Renal cortex interstitium (tissue), 15 donors: ENCODE measurements at places on chromosomes 2 and 18.

- DNase-seq, result no peak
Observed at GRCh38 chr2:54634564-54635511, 88.6 kb upstream of the EML6 start.

- no peak for DNase-seq
Observed at GRCh38 chr18:77101410-77102258, 30.9 kb downstream of the MBP start.

DNA sequence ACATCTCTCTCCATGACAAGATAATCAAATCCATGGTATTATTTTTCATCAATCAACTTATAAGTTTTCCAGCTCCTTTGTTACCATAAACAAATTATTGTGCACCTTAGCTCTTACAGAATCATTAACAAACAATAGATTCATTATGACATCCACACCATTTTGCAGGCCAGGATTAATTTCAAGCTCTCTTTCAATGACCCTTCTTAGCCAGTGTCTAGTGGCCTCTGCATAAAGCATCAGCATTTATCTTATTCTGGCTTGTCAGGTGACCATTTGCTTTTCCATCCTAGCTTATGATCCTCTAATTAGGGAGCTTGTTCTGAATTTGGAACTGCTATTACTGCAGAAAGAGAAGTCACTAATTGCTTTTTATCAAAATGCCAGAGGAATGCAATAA, 806.2 kb upstream of the CHAC2 start:
- no peak for DNase-seq

DNA sequence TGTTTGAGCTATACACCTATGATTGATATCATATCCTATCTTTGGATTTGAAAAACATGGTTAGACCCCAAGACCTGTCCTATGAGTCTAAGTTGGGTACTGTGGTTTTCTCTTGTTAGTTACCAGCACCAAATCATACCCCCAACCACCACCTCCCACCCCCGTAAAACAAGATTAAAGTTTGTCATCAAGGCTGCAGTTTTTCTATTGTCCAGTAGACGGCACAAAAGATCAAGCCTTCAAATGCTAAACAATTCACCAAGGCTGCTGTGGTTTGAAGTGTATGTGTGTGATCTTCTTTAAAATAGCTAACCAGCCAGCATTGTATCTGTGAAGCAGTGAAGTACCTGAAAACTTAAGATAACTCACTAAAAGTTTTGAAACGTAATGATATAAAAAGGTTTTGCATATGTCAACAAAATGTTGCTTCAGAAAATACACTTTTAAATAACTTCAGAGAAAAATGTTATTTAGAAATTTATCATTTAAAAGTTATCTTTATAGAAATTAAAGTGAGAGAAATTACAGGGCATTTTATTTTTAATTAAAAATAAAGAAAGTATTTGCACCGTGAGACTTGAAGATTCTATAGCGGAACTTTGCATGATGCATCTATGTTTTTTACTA, 5.8 kb upstream of the MEIS1 start:
- peak; percentile 68 for DNase-seq

DNA sequence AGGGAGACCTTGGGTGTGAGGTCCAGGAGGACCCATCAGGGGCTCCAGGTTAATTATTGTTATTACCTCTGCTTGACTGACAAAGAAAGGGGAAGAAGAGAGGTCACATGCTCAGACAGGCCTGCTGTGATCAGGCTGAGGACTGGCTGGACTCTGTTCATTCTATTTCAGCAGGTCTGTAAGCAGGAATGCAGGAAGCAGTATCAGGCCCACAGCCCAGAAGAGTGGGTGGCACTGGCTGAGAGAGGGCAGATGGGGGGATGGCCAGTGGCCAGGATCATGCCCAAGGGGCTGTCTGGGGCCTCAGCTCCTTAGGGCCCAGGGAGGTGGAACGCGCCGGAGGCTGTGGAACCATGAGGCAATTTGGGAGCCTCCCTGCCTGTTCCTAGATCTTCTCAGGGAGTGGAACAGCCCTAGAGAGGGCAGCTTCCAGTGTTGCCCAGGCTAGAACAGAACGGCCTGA, 43.7 kb upstream of the ZBTB7C start:
- no peak for DNase-seq

DNA sequence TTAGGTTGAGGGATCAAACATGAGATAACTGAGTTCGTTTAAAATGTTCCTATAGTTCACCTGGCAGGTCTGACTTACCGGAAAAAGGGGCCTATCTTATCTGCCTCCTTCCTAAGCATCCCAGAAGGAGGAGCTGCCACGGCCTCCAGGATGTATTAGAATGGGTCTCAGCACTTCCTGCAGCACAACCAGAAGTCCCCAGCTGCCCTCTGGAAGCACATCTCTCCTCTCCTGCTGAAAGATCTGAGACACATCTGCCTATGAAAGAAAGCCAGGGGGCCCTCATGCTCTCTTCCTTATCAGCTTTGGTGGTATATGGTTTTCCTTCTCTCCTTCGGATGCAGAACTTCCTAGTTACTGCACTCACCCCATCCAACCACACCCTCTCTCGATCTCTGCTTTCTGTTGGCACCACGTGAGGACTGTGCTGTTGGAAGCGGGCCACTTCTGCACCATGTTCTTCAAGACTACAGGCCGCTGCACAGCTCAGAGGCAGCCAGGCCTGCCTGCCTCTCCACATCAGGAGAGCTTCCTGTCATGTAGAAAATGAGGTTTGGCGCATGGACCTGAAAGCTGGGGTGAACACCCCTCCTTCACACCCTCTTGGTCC, 6.5 kb downstream of the IGFBP5 start:
- no peak for DNase-seq

DNA sequence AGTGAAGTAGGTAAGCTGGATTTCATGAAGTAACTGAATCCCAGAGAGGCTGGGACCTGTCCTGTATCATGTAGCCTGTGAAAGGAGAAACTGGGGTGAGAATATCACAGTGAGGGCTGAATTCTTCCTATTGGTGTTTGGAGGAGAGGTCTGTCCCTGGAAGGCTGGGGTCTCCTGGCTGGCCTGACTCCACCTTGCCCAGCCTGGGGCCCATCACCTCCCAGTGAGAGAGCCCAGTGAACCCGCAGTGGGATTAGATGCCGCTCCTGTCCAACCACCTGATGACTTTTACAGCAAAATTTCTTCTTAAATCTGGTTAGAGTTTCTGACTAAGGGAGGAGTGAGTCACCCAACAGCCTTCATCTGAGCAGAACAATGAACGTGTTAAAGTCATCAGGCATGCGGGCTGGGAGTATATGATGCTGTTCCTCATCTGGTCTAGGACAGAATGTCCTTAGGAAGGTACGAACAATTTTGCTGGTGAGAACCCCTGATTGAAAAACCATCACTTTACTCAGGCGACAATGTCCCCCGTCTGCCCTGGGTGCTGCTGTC, 152.9 kb downstream of the LPIN1 start:
- no peak for DNase-seq

GRCh38 chr2:5740053-5740452, 47.9 kb downstream of the SOX11 start:
- DNase-seq, result no peak

DNA sequence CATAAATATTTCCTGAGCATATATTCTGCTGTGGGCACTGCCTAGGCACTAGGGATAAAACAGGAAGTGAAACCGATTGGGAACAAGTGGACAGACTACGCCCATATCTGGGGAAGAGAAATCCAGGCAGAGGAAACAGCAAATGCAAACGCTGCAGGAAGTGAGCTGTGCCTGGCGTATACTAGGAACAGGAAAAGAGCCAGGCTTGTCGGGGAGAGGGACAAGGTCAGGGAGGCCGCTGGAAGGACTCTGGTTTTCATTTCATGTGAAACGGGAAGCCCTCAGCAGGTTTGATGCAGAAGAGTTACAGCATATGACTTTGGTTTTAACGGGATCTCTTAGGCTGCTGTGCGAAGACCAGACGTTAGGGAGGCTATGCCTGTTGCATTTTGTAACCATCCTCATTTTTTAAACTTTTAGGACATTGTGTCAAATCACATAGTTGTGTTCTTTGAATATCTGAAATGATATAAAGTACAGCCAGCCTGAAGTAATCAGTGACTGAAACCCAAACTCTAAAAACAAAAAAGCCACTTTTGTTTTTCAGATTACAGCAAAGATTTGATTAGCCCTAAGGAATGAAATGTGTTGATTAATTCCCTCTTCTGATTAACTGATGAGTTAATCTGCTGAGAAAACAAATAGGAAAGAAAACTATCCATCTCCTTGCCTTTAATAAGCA, 110.2 kb upstream of the PIEZO2 start:
- DNase-seq, result no peak

- DNase-seq, result no peak
Observed at GRCh38 chr2:180761224-180761623, 219.2 kb upstream of the UBE2E3 start.

GRCh38 chr2:10481666-10482157, 33.6 kb upstream of the ODC1 start:
- no peak for DNase-seq

DNA sequence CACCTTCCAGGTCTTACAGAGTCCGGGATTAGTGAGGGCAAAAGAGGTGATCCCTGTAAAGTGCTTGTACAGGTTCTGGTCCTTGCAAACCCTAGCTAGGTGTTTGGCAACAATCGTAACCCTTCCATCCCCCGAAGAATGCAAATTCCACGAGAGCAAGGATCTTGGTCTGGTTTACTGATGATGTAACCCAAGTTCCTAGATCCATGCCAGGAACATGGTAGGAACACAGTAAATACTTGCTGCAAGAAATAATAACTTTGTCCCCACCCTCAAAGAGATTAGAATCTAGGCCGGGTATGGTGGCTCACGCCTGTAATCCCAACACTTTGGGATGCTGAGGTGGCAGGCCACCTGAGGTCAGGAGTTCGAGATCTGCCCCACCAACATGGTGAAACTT, 6.8 kb upstream of the NEU2 start:
- DNase-seq, result no peak

GRCh38 chr2:172777431-172777830, 41.8 kb downstream of the RAPGEF4 start:
- DNase-seq, result no peak

- DNase-seq, result no peak
Observed at GRCh38 chr2:8489221-8489620, 192.6 kb upstream of the ID2 start.

DNA sequence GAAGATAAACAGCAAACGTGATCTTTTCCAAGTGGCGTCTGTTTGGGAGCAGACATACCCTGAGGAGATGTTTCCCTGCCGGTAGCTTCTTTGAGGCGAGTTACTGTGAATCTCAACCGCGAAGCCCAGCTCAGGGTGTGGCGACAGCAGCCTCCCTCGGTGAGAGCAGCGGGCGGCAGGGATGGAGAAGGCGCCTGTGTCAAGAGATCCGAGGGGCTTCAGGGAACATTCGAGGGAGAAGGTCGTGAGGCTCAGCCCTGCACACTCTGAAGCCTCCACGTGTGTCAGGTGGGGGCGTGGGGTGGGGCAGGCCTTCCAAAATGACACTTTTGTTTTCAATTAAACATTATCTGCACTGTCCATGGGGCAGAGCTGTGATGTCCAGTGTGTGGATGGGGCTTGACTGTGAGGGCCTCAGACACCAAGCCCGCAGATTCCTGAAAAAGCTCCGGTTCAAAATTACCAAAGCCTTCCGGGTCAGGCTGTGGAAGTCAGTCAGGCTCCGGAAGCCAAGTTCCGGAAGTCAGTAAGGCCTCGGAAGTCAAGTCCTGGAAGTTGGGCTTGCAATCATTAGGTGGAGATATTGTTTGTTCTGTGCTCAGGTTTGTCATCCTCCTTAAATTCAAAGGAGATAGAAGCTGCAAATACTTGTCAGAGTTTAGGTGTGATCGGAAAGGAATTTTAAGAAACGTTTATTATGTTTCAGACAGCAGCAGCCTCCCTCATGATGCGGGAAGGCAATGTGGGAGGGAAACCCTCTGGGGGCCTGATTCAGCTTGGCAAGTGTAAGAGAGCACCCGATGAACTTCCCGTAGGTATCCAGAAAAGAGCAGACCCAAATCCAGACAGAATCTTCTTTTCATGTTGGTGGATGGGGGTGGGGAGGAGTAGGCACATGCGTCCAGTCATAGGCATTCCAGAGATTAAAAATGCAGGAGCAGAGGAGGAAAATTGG, 20.7 kb downstream of the SMIM21 start:
- DNase-seq, result no peak

GRCh38 chr2:233354500-233354924, 218 bp downstream of the DGKD start:
- no peak for DNase-seq
